ENCODE measurements at places on chromosomes 2 and 18.

- no peak for DNase-seq
These were observed 27.0 kb downstream of the MYO5B start for GRCh38 chr18:50167966-50168365.

GRCh38 chr2:29314816-29315571 lies 199.8 kb downstream of the CLIP4 start:
- no peak for DNase-seq

GRCh38 chr2:213787869-213788268 lies 503.6 kb downstream of the SPAG16 start:
- no peak for DNase-seq

DNA sequence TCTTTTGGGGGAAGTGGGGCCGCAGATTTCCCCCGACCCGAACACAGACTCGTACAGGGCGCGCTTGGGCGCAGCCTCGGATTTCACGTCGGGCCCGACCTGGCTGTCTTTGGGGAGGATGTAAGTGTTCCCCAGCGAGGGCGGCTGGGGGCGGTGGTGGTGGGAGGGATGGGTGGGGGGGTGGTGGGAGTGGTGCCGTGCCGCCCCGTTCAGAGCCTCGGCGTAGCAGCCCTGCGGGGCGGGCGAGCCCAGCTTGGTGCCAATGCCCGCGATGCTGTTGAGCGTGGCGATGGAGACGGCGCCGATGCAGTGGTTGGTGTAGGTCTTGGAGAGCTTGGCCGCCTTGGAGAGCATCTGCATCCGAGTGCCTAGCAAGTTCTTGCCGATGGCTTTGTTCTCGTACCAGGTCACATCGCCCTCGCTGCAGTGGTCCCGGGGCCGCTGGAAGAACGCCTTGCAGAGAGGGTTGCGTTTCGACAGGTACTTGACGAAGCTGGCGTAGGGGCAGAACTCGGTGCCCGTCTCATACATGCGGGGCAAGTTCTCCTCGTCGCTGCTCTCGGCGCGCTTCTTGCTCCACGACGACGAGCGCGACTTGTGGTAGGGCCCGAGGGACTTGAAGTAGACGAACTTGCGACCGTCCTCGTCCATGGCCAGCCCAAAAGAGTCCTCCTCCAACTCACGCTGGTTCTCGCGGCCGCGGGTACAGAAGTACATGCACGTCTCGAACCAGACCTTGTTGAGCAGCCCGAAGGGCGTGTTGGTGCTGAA lies 1.3 kb downstream of the KCTD1 start:
- no peak for DNase-seq

Measured in left ventricle myocardium inferior (tissue), 1 donor.